ENCODE measurements at places on chromosomes 3 and 15. TPM values are rescaled to one million over a fixed set of nuclear protein-coding genes. Genes with fewer than 3 reads are reported as not detected.

Gene ECE2
- not detected for total RNA-seq

Gene ALG1L2
- 2.5 TPM for total RNA-seq

Gene EIF4E3
- 40.6 TPM for total RNA-seq

Gene SCN5A
- 0.31 TPM for total RNA-seq

Gene SLC28A2
- total RNA-seq = 3.5 TPM

Gene ISL2
- total RNA-seq = 0.87 TPM

DNA sequence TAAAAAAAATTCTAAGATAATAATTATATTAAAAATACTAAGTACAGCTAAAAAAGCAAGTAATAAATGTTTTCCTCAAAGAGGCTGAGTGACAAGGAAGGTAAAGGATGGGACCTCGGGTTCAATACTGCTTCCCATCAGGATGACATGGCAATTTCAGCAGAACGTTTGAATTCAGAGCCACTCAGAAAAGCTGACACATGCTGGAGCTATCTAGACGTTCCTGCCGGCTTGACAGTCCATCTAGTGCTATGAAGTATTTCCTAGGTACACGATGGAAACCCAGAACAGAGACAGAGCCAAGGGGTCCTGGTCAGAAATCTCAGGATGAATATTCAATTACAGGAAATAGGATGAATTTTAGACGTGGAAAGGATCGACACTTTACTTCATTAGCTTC, 361.8 kb downstream of the FGF12 start:
- DNase-seq = no peak

- DNase-seq = no peak
Observed at GRCh38 chr3:175179055-175179454, 319.9 kb downstream of the NAALADL2 start.

GRCh38 chr3:108473711-108474110, 36.7 kb downstream of the MYH15 start:
- DNase-seq = no peak

GRCh38 chr15:69979262-69979661, 118.5 kb downstream of the TLE3 start:
- DNase-seq = no peak

DNA sequence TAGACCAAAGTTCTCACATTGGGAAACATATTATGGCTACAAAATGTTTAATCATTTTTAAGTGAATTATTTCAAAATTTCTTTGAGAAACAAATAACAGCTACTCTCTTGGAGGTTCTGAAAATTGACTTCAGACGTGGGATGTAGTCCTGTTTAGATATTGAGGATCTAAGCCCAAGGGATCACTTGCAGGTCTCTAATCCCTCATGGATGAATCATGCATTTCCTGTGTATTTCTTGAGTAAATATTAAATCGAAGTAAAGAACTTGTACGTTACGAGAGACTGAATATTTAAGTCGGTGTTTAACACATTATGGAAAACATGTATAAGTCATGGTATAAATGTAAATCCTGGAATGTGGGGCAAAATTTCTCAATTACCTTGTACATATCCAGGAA, 119.8 kb downstream of the EPHA3 start:
- no peak for DNase-seq

- DNase-seq = no peak
Observed at GRCh38 chr3:4981665-4982494, 2.6 kb downstream of the BHLHE40 start.

DNA sequence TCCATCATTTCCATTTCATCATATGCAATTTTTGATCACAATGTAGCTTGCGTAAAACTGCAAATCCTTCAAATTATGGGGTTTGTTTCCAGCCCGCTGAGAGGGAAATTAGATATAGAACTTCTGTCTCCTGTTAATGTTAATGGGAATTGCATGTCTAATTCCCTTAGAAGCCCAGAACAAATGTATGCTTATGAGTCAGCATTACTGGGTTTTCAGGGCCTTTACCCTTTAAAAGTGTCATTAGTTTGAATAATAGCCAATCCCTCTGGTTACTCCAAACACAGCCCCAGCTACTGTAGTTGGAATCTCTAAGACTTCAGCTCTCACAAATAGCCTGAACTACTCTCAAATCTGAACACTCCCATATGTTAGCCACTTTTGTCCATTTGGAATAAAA, 439.4 kb downstream of the C3orf38 start:
- DNase-seq = no peak

DNA sequence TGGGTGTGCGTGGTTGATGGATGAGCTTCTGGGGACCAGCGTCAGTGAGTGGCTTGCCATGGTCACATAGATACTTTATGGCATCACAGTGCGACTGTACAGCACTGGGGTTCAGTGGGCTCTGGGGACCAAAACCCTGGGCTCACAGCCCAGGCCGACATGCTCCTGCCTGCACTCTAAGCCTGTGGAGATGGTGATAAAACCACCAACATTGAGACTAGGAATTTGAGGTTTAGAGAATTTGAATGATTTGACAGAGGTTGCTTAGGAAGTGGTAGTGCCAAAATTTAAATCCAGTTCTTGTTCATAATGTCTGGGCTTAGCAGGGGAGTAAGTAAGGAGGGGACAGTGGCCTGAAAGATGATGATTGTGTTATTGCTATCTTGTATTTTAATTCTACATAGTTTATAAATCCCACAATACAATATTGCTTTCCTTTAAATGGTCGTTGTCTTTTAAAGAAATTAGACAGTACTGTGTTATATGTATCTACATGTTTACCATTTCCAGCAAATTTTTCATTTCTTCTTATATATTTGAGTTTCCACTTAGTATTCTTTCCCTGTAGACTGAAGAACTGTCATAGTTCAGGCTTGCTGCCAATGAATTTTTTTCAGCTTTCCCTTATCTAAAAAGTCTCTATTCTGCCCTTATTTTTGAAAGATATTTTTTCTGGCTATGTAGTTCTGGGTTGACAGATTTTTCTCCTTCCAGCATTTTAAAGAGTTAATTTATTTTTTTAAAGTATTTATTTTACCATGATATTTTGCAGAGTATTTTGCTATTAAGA, 235.4 kb upstream of the RGMA start:
- DNase-seq = no peak
